ENCODE measurements at places on chromosomes 2 and 18.

GRCh38 chr18:456361-457139 is 44.0 kb downstream of the COLEC12 start:
- DNase-seq = no peak

- no peak for DNase-seq
Observed at GRCh38 chr2:36478332-36478738, 119.6 kb downstream of the FEZ2 start.

DNA sequence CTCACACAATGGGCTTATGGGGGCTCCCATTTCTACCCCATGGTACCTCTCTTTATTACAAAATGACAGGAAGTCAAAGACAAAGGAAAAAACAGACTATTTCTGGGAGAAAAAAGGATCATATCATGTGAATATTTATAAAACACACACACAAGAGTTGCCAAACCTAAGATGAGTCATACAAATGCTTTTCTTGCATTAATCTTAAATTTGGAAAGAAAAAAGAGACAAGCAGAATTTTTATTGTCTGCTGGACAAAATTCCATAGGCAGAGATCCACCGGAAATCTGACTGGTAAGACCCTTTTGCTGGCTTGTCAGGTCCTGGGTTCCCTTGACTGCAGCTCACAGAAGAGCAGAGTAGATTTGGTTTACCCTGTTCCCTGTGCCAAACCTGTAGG is 1732.3 kb upstream of the PIK3C3 start:
- no peak for DNase-seq

- DNase-seq = no peak
Observed at GRCh38 chr2:238786792-238787490, 60.9 kb upstream of the TWIST2 start.

DNA sequence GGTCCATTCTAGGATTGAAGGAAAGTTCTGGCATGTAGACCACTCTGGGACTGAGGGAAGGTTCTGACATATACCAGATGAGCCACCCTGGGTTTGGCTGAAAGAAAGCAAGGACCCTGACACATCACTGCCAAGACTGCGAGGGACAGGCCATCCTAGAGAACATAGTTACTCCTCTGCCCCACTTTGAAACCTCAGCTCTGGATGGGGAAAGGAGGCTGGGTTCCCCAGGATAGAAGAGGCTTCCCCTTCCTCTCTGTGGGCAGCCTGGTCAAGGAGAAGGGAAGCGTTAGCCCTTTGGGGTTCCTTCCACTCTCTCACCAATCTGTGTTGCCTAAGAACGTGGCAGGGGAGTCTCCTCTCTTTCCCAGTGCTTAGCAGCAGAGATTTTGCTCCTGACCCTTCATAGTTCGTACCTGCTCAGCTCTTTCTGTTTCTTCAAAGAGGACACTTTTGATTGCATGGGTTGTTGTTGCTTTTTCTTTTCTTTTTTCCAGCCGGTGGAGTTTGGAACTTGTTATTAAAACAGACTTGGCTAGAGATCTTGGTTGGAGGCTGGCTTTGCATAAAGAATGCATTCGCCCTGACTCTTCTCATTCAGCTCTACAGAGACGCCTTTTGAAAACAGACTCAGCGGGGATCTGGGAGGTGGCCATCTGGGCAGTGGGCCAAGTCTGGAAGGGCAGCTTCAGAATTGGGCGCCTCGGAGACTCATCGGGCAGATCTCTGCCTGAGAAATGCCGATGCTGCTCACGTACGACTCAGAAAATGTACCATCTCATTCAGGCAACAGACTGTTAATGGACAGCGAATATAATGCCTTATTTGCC is 166.1 kb downstream of the CLIP4 start:
- DNase-seq = no peak

- peak; percentile 25 for DNase-seq
Observed at GRCh38 chr2:105809097-105809473, 64.4 kb downstream of the NCK2 start.

DNA sequence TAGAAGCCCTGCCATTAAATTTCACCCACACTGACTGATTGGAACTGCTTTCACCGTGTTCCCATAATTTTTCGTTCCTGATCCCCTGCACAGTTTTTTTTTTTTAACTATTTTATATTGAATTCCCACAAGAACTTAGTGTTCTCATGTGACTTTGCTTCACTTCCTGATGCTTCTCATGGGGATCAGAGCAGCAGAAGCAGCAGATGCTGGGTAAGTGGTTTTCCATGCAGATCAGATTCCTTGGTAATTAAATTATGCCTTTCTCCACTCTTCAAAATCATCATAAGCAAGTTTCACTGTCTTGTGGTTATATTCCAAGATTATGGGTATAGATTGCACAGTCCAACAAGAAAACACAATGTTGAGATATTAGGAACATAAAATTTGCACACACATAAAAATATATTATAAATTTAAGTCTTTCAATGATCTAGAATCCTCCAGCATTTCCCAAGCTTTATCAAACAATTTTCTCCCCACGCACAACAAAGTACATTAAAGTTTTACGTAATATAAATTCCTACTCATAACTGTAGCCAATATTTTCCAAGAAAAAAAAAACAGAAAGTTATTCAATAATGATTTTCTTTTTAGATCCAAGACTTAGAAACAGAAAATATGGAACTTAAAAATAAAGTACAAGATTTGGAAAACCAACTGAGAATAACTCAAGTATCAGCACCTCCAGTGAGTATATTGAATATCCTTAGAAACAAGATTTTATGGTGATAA is 277.9 kb downstream of the GULP1 start:
- no peak for DNase-seq

DNA sequence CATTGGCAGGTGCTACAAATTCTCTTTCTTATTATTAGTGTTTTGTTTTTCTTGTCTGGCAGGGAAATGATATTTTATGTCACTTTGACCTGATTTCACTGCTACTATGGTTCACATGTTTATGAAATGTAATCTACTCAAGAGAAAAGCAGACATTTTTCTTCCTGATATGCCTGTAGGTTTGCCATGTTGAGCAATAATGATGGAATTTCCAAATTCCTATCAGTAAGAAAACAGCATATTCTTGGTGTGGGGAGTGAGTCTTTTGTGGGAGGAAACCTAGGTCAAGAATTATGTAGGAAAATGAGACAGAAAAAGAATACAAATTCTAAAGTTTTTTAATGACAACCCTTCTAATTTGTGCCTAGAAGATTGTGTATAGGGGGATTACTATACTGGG is 356.4 kb downstream of the SLC4A3 start:
- no peak for DNase-seq

GRCh38 chr2:191620144-191620543 is 57.8 kb upstream of the NABP1 start:
- no peak for DNase-seq

DNA sequence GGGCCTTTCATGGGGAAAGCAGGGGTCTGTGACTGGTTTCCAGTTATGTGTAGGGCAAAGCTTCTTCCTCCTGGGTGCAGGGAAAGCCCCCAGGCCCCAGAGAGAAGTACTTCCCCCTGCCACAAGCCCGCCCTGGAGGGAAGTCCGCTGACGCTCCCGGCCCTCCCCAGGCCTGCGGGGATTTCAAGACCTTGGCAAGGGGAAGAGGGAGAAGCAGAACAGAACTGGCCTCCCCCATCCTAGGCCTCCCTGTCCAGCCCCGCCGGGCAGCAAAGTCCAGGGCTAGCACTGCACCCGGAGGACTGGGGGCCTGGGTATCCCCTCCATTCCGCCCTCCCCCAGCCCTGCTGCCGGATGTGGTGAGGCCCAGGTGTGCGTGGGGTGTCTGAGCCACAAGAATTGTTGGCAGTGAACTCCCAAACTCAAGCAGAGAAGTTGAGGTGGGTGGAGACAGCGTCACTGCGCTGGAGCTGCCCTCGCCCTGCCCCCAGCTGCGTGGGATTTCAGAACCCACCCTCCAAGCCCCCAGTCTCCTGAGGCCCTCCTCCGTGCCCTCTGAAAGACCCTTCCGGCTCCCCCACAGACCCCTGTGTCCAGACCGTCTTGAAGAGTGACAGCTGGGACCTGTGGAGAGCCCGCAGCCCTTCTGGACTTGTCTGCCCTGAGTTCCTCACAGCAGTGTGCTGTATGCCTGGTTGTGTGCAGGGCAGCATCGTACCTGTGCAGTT is 1.1 kb upstream of the DUSP2 start:
- DNase-seq = peak; percentile 84

GRCh38 chr2:69340101-69340775 is 46.8 kb downstream of the GFPT1 start:
- no peak for DNase-seq

GRCh38 chr2:196096264-196096663 is 27.6 kb upstream of the DNAH7 start:
- DNase-seq = no peak

DNA sequence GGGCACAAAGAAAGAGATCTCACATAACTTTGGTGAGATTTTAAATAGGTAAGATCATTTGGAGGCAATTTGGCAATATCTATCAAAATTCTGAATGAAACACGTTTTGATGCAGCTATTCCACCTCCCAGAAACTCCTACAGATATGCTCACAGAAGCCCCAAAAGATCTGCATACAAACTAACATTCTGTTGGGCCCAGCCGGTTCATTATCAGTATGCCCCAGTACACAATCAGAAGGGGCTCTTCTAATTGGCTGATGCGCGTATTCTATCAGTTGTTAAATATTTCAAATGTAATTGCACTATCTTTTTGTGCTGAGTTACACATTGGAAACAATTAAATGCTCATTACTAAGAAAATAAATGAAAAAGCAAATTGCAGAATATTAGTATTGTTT is 7.1 kb upstream of the TGIF1 start:
- no peak for DNase-seq

DNA sequence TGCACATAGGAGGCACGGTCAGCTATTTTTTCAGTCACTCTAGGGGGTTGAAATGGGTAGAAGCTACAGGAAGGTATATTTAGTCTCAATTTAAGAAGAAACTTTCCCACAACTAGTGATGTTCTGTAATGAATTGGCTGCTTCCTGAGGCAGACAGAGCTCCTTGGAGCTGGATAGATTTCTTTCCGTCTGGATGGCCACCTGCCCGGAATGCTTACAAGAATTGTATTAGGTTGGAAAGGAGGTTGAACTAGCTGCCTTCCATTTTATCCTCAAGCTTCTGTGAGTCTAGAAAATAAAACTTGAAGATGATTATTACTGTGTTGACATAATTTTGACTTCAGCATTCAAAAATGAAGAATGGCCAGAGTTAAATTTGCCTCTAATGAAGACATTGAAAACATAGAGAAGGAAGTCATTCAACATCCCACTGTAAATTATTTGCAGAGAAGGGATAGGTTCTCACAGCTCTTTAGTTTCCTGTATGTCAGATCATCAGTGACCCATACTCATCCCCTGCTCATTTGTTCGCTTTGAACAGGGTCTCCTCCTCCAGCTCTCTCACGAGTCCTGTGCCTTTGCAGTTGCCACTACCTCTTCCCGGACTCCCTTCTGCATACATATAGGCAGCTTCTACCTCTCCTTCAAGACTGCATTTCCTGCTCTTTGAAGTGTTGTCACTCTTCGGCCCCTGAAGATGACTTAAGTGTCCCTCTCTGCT is 88.8 kb downstream of the CRIM1 start:
- no peak for DNase-seq

DNA sequence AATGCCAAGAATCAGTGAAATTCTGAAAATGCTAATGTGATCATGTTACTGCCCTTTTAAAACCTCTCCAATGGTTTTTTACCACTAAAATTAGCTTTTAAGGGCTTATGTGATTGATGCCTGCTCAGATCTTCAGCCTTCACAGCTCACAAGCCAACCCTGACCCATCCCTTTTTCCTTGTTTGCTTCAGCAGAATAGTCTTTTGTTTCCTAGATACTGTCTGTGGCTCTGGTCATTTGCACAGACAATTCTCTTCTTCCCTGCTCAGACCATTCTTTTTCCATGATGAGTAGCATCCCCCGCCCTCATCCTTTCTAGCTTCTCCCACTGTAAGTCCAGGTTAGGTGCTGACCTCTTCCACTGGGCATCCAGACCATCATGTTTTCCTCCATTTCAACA is 164.9 kb upstream of the NT5C1B start:
- DNase-seq = no peak

DNA sequence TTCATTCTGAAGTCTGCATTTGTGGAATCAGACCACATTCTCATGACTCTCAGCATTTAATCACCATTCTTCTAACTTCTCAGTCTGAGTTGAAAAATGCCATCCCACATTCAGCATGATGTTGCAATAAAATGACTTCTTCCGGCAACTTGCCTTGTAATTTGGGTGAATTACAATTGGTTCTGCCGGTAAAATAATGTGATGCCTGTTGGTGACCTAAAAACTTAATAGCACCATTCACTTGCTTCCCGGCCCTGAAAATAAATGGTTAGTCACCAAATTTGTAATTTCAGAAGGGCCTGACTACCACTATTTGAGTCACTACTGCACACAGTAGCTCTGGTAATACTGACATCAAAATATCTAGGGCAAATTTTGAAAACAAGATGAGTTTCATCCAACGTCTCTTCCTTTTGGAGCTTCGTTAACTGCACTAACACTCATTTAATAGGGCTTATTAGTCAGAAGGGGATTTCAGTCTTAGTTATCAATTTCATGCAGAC is 637.1 kb upstream of the CHAC2 start:
- no peak for DNase-seq

- no peak for DNase-seq
Observed at GRCh38 chr2:102313471-102313870, 2.1 kb downstream of the IL1RL1 start.

- DNase-seq = no peak
Observed at GRCh38 chr2:36819095-36819711, 122.7 kb downstream of the VIT start.

DNA sequence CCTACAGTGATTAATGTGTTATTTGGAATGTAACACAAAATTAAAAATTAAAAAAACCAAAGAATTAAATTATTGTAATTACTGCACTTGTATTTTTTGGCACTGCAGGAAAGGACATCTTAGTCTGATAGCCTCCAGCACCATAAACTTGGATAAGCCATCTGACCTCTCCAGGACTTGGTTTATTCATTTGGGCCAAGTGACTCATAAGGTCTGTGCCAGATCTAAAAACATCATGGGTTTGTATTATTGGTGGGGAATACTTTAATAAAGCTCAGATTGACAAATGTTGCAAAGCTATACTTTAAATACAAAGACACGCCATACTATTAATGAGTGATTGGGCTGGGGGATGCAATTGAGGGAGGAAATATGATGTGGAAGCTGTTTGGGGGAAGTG is 225.2 kb downstream of the ZNF521 start:
- DNase-seq = no peak

- DNase-seq = no peak
Observed at GRCh38 chr2:545711-546650, 131.2 kb downstream of the TMEM18 start.

GRCh38 chr2:157470321-157470720 is 26.4 kb upstream of the CYTIP start:
- DNase-seq = no peak

GRCh38 chr2:100412881-100413321 is 4.6 kb downstream of the CHST10 start:
- DNase-seq = no peak

DNA sequence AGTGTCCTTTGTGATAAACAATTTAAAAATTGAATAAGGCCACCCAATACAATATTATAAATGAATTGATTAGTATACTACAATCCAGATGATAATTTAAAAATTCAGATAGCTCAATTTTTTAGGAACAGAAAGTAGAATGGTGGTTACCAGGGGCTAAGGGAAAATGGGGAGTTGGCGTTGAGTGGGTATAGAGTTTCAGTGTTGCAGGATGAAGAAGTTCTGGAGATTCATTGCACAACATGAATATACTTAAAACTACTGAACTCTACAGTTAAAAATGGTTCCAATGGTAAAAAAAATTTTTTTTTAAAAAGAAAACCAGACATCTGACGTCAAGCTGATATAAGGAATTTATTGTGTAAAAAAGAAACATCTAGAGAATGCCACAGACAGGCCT is 20.9 kb downstream of the SLC39A6 start:
- no peak for DNase-seq

All from stimulated activated CD8-positive, alpha-beta memory T cell treated with anti-CD3 and anti-CD28 coated beads, Interleukin-15, amount 100 ng/mL, for 4 hours (primary cell).